H1 (cell line): ENCODE measurements at places on chromosomes 5 and 9.

DNA sequence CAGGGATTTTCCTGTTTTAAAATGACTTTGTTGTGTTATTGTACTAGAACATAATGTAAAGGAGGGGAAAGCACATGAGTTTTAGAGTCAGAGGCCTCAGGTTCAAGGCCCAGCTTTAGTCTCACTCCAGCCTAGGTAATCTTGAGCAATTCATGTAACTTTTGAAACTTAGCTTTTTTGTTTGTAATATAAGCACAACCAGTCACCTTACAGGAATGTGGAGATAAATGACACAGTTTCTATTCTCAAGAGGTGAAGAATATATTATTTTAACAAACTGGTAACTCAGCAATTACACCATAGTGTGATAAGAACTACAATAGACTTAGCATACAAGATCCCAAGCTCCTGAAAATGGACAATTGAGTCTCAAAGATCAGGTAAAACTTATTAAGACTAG, 51.2 kb downstream of the ADAMTS19 start:
- H3K36me3 ChIP-seq = peaks cover 7% of the 10 kb centered on the region; the same call in 1 of the 2 replicates
- no peak for DNase-seq
- no peak overlapping the region for H3K27ac ChIP-seq
- no peak overlapping the region for H3K4me3 ChIP-seq
- H3K4me1 ChIP-seq = no peaks in the 10 kb centered on the region

- H3K27me3 ChIP-seq = no peaks in the 10 kb centered on the region
- no peaks in the 10 kb centered on the region for H3K36me3 ChIP-seq
- no peak overlapping the region for H3K4me3 ChIP-seq
- no peaks in the 10 kb centered on the region for H3K4me1 ChIP-seq
- H3K27ac ChIP-seq = no peak overlapping the region
Measured at GRCh38 chr9:116008278-116008677, 145.3 kb upstream of the PAPPA start.

DNA sequence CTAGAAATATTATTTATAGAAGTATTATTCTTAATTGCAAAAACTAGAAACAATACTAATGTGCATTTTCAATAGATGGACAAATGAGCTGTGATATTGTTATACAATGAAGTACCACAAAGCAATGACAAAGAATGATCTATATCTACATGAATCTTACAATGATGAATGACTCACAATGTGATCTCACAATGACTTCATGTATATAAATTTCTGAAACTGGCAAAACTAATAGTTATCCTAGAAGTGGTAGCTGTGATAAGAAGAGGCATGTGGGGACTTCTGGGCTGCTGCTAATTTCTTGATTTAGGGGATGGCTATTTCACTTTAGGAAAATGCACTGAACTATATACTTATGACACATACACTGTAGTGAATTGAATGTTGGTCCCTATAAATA, 396.0 kb upstream of the ZNF608 start:
- H3K4me3 ChIP-seq = no peak overlapping the region
- no peak for DNase-seq
- no peaks in the 10 kb centered on the region for H3K27me3 ChIP-seq
- H3K4me1 ChIP-seq = no peaks in the 10 kb centered on the region
- no peaks in the 10 kb centered on the region for H3K36me3 ChIP-seq

- H3K36me3 ChIP-seq = no peaks in the 10 kb centered on the region
- H3K27me3 ChIP-seq = no peaks in the 10 kb centered on the region
- H3K4me3 ChIP-seq = no peak overlapping the region
- DNase-seq = peak; percentile 7
Measured at GRCh38 chr9:98380065-98380681, 124.7 kb upstream of the TBC1D2 start.

DNA sequence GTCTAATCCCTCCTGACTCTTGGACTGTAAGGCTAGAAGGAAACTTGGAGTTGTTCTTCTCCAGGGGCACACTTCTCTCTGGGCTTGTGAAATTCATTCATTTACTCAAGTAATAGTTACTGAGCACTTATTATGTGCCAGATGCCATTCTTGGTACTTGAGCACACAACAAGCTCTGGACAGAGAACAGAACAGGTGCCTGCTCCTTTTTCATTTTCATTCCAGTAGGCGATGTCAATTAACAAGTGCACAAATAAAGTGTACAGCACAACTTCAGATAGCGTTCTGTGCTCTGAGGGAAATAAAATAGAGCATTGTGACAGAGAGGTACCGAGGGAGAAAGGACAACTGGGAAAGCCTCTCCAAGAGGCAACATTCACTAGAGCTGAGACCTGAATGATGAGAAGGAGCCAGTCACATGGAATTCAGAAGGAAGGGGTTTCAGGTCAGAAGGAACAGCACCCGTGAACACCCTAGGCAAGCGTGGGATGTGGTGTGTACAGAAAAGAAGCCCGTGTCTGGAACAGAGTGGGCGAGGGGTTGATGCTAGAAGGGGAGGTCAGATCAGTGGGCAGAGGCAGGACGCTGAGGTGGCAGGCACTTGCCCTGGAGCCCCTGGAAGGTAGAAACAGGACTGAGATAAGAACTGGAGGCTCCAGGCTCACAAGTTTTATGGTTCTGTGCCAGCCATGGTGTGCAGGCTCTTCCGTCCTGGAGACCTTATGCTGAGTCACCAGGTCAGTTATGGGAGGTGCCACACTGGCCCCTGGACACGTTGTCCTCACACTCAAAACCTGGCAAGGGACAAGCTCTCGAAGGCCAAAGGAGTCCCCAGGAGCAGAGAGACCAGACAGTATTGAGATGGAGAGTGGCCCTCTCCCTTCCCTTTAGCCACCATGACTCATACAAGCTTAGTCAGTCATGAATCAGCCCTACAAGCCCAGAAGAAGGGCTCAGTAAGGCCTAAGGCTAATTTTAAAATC, 7.2 kb upstream of the ABLIM3 start:
- H3K4me3 ChIP-seq = no peak overlapping the region
- DNase-seq = no peak
- no peak overlapping the region for H3K27ac ChIP-seq
- H3K36me3 ChIP-seq = no peaks in the 10 kb centered on the region
- no peaks in the 10 kb centered on the region; the same call in 1 of the 2 replicates for H3K27me3 ChIP-seq

DNA sequence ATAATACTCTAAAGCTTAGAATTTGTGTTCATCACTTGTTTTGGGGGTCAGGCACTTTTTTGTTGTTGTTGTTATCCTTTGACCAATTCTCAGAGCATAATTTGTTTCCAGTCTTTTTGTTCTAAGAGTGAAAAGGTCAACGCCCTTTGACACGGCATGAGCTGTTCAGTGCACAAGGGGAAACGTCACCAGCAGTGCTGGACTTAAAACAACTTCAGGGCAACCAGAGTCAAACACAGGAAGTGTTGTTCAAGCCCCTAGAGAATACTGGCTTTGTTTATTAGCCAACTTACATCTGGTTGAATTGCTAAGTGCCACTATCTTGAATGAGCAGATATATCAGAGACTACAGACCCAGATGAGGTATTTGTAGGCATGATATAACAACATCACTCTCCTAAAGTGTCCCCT, 368.9 kb downstream of the TMEM161B start:
- no peaks in the 10 kb centered on the region for H3K27me3 ChIP-seq
- H3K4me3 ChIP-seq = no peak overlapping the region
- no peak overlapping the region for H3K27ac ChIP-seq
- H3K4me1 ChIP-seq = no peaks in the 10 kb centered on the region; the same call in 1 of the 2 replicates

GRCh38 chr9:83336706-83337105, 201.5 kb downstream of the FRMD3 start:
- H3K4me3 ChIP-seq = no peak overlapping the region
- H3K27me3 ChIP-seq = no peaks in the 10 kb centered on the region
- H3K27ac ChIP-seq = no peak overlapping the region

GRCh38 chr9:88905506-88905905, 85.8 kb upstream of the S1PR3 start:
- H3K27ac ChIP-seq = no peak overlapping the region
- H3K27me3 ChIP-seq = no peaks in the 10 kb centered on the region
- H3K4me3 ChIP-seq = no peak overlapping the region

- no peaks in the 10 kb centered on the region for H3K27me3 ChIP-seq
- no peak for DNase-seq
- no peaks in the 10 kb centered on the region for H3K36me3 ChIP-seq
Measured at GRCh38 chr5:122144236-122144635, 14.9 kb downstream of the ZNF474 start.

GRCh38 chr9:104301755-104302154, 202.3 kb upstream of the OR13F1 start:
- H3K27me3 ChIP-seq = no peaks in the 10 kb centered on the region
- no peaks in the 10 kb centered on the region for H3K36me3 ChIP-seq
- no peaks in the 10 kb centered on the region for H3K4me1 ChIP-seq
- no peak for DNase-seq
- H3K27ac ChIP-seq = no peak overlapping the region

DNA sequence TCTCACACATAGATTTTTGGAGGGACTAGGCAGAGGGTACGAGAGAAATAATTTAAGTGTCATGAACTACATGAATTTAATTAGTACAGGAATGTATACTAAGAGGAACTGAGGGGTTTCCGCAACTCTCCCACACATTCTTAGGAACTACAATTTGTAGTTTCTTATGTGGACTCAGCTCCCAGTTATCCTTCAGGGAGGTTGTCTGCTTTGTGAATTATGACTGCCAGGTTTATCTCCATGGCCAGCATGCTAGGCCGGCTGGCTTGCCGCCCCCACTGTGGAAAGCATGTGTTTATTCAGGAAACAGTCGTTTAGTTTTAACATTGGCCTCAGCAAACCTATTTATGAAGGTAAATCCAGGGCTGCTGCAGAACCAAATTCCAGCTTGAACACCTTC, 415.0 kb downstream of the KCTD16 start:
- H3K4me1 ChIP-seq = no peaks in the 10 kb centered on the region
- no peaks in the 10 kb centered on the region for H3K27me3 ChIP-seq
- H3K27ac ChIP-seq = no peak overlapping the region
- no peak overlapping the region for H3K4me3 ChIP-seq
- no peaks in the 10 kb centered on the region for H3K36me3 ChIP-seq
- no peak for DNase-seq

- no peaks in the 10 kb centered on the region for H3K27me3 ChIP-seq
- H3K27ac ChIP-seq = no peak overlapping the region
- H3K4me3 ChIP-seq = no peak overlapping the region
- H3K36me3 ChIP-seq = no peaks in the 10 kb centered on the region
- no peaks in the 10 kb centered on the region for H3K4me1 ChIP-seq
Measured at GRCh38 chr9:113793558-113793957, 82.6 kb upstream of the ZNF618 start.

DNA sequence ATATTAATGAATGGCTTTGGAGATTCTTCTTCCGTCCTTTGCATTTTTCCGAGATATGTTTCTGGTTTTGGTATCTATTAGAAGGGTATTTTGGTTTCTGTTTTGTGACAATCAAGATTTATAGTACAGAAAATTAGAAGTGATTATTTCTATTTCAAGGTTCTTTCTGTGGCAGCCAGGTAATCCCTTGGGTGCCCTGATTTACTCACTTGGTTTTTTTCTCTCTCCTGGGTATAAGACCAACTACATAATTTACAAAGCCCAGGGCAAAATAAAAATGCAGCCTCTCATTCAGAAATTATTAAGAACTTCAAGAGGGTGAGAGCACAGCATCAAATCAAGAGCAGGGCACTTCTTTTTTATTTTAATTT, 2.0 kb upstream of the RNF14 start:
- no peak overlapping the region for H3K27ac ChIP-seq
- no peaks in the 10 kb centered on the region for H3K27me3 ChIP-seq
- DNase-seq = no peak
- H3K4me1 ChIP-seq = no peaks in the 10 kb centered on the region

GRCh38 chr5:102589661-102590060, 90.9 kb upstream of the SLCO6A1 start:
- no peak overlapping the region for H3K4me3 ChIP-seq
- no peak for DNase-seq
- no peaks in the 10 kb centered on the region for H3K36me3 ChIP-seq

DNA sequence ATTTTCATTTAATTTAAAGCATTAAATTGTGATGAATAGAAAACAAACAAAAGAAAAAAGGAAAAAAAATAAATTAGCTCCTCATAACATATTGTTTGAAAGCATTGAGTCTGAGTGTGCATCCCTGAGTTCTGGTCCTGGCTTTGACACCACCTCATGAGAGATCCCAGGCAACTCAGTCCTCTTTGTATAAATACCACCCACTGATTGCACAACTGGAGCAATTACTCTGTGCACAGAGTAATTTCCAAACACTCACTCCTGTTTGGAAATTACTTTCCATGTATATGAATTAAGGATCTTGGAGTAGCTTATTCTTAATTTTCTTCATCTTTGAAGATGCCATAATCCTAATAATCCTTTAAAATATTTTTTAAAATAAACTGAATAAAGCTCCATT, 59.4 kb upstream of the C5orf46 start:
- no peaks in the 10 kb centered on the region for H3K27me3 ChIP-seq
- no peak for DNase-seq
- H3K36me3 ChIP-seq = peaks cover 8% of the 10 kb centered on the region; the same call in 1 of the 2 replicates
- H3K27ac ChIP-seq = no peak overlapping the region
- H3K4me3 ChIP-seq = no peak overlapping the region
- H3K4me1 ChIP-seq = no peaks in the 10 kb centered on the region
